Suprapubic skin (tissue), 4 donors: ENCODE measurements at places on chromosomes 16 and 17. TPM values are rescaled to one million over a fixed set of nuclear protein-coding genes. Genes with fewer than 3 reads are reported as not detected.

GRCh38 chr16:67188798-67189197 lies 1.1 kb downstream of the EXOC3L1 start:
- H3K27me3 ChIP-seq = no peaks in the 10 kb centered on the region
- H3K4me1 ChIP-seq = peaks cover 40% of the 10 kb centered on the region
- H3K4me3 ChIP-seq = no peak overlapping the region
- peaks cover under 1% of the 10 kb centered on the region for H3K36me3 ChIP-seq
- no peak overlapping the region for H3K27ac ChIP-seq

Gene SLC6A4
- 0.60 TPM for total RNA-seq

DNA sequence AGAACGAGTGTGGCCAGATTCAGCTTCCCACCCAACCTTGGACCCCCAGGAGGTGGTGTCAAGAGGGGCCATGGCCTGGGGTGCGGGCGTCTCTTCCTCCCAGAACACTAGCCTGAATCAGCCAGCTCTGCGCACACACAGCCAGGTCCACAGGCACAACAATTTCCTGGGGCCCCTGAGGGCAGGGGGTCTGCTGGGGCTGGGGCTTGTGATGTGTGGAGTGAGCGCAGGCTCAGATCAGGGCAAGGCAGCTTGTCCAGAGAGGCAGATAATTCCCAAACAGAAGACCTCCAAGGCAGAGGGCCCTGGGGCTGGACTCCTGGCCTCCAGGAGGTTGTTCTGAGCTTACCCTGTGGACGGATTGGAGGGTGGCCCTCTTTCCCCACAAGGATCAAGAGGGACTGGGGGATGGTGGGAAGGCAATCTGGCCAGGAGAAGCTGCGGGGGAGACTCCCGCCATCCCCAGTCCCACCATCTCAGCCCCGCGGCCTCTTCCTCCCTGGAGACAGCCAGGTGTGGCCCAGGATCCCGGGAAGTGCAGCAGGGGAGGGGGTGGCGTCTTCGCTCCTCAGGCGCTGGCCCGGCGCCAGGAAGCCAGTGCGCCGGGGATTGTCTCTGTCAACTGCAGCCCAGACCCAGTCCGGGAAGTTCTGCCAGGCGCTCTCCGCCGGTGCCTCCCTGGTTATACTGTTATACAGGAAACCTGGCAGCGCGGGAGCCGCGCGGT lies 52.0 kb upstream of the AMZ2 start:
- peak overlapping the region; percentile 58 for H3K4me3 ChIP-seq
- H3K27me3 ChIP-seq = peaks cover 55% of the 10 kb centered on the region
- H3K36me3 ChIP-seq = no peaks in the 10 kb centered on the region
- DNase-seq = peak; percentile 62
- H3K27ac ChIP-seq = no peak overlapping the region
- H3K4me1 ChIP-seq = peaks cover 51% of the 10 kb centered on the region

DNA sequence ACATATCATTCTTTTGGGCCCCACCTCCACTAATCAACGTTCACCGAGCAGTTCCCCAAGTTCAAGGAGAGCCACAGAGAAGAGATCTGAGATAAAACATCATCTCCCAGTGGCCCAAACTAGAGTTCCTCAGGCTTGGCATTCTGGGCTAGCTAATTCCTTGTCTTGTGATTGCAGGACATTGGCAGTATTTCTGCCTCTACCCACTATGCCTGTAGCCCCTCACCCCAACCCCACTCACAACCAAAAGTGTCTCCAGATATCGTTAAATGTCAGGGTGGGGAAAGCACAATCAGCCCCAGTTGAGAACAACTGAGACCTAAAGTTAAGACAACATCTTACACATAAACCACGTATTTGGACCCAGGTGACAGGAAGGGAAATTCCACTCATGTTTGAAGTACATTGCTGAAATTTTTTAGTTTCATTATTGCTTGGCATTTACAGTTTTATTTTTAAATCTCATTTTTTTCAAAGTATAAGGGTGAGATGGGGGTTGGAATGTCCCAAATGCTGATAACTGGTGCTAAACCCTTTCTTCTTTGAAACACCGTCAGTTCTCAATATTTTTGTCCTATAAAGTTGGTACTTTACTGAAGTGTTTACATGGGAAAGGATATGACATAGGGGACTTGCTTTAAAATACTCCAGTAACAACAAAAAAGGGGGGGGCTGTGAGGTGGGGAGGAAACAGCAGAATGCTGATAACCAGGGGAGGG lies 13.6 kb downstream of the ZC3H7A start:
- H3K27me3 ChIP-seq = no peaks in the 10 kb centered on the region
- peaks cover 4% of the 10 kb centered on the region for H3K36me3 ChIP-seq
- H3K4me3 ChIP-seq = peak overlapping the region; percentile 10
- DNase-seq = no peak
- peaks cover 31% of the 10 kb centered on the region for H3K4me1 ChIP-seq

- DNase-seq = no peak
- H3K27ac ChIP-seq = no peak overlapping the region
- H3K27me3 ChIP-seq = no peaks in the 10 kb centered on the region
- H3K36me3 ChIP-seq = peaks cover 33% of the 10 kb centered on the region
- H3K4me3 ChIP-seq = no peak overlapping the region
- H3K4me1 ChIP-seq = peaks cover 4% of the 10 kb centered on the region
Observed at GRCh38 chr16:11165894-11166665, 89.9 kb downstream of the SOCS1 start.

DNA sequence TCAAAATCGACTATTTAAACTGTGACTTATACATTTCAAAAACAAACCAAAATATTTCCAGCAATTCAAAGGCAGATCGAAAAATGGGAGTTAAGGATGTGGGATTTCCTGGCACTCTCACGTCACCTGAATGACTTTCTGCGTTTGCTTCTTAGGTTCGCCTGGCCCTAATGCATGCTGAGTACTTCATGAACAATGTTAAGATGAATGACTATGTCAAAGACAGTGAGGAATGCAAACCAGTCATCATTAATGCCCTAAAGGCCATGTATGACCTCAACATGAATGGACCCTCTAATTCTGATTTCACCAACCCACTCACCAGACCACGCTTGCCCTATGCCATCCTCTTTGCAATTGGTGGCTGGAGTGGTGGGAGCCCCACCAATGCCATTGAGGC lies 7.3 kb downstream of the KLHL10 start:
- no peaks in the 10 kb centered on the region for H3K27me3 ChIP-seq
- H3K4me1 ChIP-seq = peaks cover 4% of the 10 kb centered on the region
- DNase-seq = no peak

Gene CCDC154
- 0.39 TPM for total RNA-seq

Gene PRRT2
- total RNA-seq = not detected

GRCh38 chr16:72009779-72010178 lies 1.2 kb downstream of the DHODH start:
- no peak overlapping the region for H3K27ac ChIP-seq
- H3K27me3 ChIP-seq = no peaks in the 10 kb centered on the region
- no peak overlapping the region for H3K4me3 ChIP-seq
- H3K4me1 ChIP-seq = peaks cover 20% of the 10 kb centered on the region
- H3K36me3 ChIP-seq = no peaks in the 10 kb centered on the region

- no peak overlapping the region for H3K4me3 ChIP-seq
- H3K27me3 ChIP-seq = no peaks in the 10 kb centered on the region
- DNase-seq = peak; percentile 87
- no peak overlapping the region for H3K27ac ChIP-seq
Observed at GRCh38 chr17:63425483-63425882, 20.6 kb downstream of the CYB561 start.

DNA sequence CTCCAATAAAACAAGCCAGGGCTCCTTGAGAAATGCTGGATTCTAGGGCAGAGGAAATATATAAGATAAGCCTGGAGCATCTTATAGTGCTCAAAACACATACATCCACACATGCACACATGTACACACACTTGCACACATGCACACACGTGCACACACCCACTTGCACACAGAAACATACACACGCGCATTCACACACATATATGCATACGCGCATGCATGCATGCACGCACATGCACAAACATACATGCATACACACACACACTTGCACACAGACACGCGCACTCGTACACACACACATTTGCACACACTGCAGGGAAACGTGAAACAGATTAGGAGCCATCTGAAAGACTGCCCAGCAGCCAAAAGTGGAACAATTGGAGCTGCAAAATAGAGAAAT lies 8.0 kb upstream of the ENPP7 start:
- no peaks in the 10 kb centered on the region for H3K36me3 ChIP-seq
- no peaks in the 10 kb centered on the region for H3K4me1 ChIP-seq
- H3K27me3 ChIP-seq = peaks cover 28% of the 10 kb centered on the region
- DNase-seq = no peak

DNA sequence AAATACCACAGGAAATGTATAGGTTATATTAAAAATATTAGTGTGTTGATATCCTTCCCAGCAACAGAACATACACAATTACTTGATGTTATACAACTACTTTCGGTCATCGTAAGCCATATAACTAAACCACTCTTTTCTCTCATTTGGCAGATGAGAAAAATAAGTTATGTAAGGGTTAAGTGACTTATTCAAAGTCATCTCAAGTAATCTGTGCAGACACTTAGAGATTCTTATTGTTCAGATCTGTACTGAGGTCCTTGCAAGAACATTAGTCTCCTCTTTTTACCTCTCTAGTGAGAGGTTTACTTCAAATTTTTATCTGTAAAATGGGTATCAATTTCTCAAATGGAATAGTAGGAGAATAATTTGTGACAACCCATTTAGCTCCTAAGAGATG lies 15.0 kb downstream of the NACA2 start:
- H3K36me3 ChIP-seq = no peaks in the 10 kb centered on the region
- no peak overlapping the region for H3K27ac ChIP-seq
- H3K4me3 ChIP-seq = no peak overlapping the region
- peaks cover 15% of the 10 kb centered on the region for H3K27me3 ChIP-seq
- H3K4me1 ChIP-seq = no peaks in the 10 kb centered on the region

GRCh38 chr17:75475851-75476250 lies 19.4 kb downstream of the TMEM94 start:
- DNase-seq = no peak
- peaks cover 27% of the 10 kb centered on the region for H3K36me3 ChIP-seq
- H3K4me1 ChIP-seq = peaks cover 23% of the 10 kb centered on the region
- H3K4me3 ChIP-seq = no peak overlapping the region
- no peaks in the 10 kb centered on the region for H3K27me3 ChIP-seq

DNA sequence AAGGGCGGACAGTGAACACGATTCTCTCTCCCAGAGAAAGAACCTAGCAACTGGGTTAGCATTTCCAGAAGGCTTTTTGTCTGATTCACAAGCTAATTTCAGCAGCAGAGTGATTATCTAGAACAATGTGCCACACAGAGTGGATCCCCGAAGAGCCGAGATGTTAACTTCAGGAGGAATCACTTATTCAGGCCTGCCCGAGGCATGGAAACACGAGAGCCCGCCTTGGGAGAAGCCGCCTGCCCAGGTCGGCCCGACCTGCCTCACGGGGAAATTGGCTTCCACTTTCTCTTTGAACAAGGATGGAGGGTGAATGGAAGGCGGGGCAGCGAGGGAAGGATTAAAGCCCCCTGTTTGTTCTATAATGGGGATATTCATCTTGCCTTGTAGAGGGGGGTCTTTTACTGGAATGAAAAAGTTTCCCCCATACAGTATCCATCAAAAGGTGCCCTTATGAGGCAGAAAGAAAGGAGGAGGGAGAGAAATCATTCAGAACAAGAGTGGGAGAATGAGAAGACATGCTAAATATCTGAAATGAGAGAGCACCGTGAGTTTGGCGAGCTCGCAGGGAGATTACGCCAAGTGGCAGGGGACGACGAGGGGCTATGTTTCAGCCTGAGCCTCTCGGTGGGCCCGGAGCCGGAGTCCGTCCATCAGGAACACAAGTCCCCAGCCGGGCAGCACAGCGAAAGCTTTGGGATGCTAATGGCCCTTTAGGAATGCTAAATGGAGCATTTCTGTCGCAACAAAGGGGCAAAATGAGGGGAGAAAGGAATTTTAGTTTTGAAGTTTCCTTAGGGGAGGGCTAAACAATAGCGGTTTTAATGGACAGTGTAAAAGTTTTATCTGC lies 33.0 kb downstream of the NTN1 start:
- H3K4me1 ChIP-seq = peaks cover 3% of the 10 kb centered on the region
- no peak overlapping the region for H3K4me3 ChIP-seq
- no peaks in the 10 kb centered on the region for H3K36me3 ChIP-seq

Gene MYBBP1A
- 86.7 TPM for total RNA-seq

Gene SLC52A1
- 5.4 TPM for total RNA-seq

GRCh38 chr16:66402591-66403230 lies 24.4 kb upstream of the BEAN1 start:
- H3K4me1 ChIP-seq = peaks cover 9% of the 10 kb centered on the region
- H3K27me3 ChIP-seq = peaks cover 6% of the 10 kb centered on the region
- no peak overlapping the region for H3K4me3 ChIP-seq
- no peak overlapping the region for H3K27ac ChIP-seq
- peak; percentile 74 for DNase-seq
- peaks cover 3% of the 10 kb centered on the region for H3K36me3 ChIP-seq

- DNase-seq = no peak
- H3K4me3 ChIP-seq = no peak overlapping the region
- H3K27ac ChIP-seq = no peak overlapping the region
- peaks cover 29% of the 10 kb centered on the region for H3K27me3 ChIP-seq
Observed at GRCh38 chr17:46839211-46839610, 12.2 kb upstream of the WNT9B start.

Gene LASP1
- total RNA-seq = 92.6 TPM

Gene ESRP2
- 93.3 TPM for total RNA-seq

DNA sequence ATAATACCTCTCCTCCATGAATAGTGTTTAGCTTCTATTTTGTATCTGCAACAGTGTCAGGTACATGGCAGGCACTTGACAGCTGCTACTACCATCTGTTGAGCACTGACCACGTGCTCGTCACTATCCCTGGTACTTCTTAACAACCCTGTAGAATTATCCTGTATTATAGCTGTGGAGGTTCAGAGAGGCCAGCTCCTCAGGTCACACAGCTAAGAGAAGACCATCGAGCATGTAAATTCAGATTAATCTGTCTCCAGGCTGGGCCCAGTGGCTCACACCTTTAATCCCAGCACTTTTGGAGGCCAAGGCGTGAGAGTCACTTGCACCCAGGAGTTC lies 26.3 kb downstream of the WSB1 start:
- H3K4me1 ChIP-seq = peaks cover 44% of the 10 kb centered on the region
- peaks cover 26% of the 10 kb centered on the region for H3K36me3 ChIP-seq
- H3K4me3 ChIP-seq = no peak overlapping the region
- H3K27me3 ChIP-seq = no peaks in the 10 kb centered on the region
- no peak for DNase-seq

Gene KRT32
- total RNA-seq = 71.2 TPM

DNA sequence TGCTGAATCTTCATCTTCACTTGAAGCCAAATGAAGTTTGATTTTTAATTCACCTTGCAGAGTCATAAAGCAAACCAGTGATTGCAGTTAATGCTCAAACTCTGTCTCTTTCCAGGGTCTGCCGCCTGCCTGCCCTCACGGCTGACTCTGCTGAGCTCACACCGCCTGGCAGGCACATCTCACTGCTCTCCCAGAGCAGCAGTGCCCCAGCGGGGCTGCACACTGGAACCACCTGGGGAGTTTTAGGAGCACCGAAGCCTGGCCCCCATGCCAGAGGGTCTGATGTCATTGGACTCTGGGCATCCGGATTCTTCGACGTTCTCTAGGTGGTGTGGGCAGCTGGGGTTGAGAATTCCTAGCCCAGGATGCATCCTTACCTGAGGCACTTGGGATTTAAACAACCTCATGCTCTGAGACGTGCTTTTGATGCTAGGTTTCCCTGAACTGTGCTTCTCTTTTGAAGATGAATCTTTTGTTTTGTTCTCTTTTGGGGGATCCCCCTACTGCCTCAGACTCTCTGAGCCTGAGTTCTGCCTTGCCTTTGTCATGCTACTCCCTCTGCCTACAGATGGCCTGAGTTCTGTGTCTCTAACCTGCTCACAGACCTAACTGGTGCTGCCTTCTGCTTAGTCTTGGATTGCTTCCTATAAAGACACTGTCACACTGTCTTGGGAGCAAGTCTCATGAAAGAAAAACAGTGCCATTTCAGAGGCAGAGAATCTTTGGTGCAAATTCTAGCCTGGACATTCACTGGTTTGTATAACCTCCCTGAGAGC lies 438.1 kb upstream of the CCL2 start:
- no peaks in the 10 kb centered on the region for H3K4me1 ChIP-seq
- H3K27me3 ChIP-seq = peaks cover 41% of the 10 kb centered on the region
- DNase-seq = no peak
- H3K27ac ChIP-seq = no peak overlapping the region
- no peaks in the 10 kb centered on the region for H3K36me3 ChIP-seq
- H3K4me3 ChIP-seq = no peak overlapping the region
